EH (cell line): ENCODE measurements at places on chromosomes 12 and 14.

- DNase-seq, result no peak
Observed at GRCh38 chr12:79643821-79644220, 46.9 kb downstream of the PAWR start.

GRCh38 chr12:83378186-83378727, 691.6 kb downstream of the TMTC2 start:
- DNase-seq, result no peak

DNA sequence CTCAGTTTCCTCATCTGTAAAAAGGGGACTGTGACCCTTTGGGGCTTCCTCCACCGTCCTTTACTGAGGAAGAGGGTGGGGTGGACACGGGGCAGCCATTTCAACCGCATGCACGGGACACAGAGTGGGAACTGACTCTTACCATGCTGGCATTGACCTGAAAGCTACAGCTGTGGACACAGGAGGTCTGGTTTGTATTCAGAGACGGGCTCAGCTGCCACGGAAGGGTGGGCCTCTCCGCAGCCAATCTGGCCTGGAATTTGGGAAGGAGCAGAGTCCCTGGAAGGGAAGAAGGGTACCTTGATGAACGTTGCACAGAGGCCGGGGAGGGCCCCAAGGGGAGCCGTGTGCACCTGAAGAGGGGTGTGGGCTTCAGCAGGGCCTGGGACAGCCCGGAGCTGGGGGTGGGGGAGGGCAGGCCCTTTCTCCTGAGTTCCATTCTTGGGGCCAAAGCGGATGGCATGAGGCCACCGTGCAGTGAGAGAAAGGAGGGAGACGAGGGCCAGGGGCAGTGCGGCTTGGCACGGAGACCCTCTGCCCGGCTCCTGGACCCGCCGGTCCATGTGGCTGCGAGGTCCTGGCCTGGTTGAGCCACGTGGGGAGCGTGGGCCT, 14.5 kb downstream of the TNFAIP2 start:
- no peak for DNase-seq

- DNase-seq, result peak; percentile 3
Observed at GRCh38 chr12:16112612-16113560, 164.6 kb downstream of the SLC15A5 start.

DNA sequence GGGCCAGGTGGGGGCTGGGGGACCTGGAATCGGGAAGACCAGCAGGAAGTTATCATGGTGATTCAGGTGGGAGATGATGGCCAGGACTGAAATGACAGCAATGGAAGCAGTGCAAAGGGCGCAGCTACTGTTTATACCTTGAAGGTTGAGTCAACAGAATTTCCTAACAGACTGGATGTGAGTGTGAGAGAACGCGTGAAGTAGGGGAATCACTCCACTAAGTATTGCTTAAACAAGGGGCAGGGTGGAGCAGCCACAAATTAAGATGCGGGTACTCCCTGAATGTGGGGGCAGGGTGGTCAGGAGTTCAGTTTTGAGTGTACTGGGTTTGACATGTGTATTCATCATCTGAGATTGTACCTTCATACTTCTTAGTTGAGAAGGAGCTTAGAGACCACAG, 45.1 kb downstream of the MYF5 start:
- no peak for DNase-seq

DNA sequence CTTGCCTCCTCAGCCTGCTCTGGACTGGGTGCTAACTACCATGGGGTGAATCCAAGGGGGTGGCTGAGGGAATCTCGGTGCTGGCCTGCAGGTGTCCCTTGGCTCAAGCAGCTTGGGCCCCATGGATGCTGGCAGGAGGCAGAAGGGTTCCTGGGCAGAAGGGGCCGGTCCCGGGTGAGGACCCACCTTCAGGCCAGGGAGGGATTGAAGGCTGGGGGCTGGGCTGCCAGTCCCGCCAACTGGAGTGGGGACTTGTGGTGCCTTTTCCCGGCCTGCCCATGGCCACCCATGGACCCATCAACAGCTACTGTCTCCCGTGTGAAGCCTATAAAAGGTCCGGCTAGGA, 550.1 kb downstream of the SLC6A15 start:
- no peak for DNase-seq

- no peak for DNase-seq
Observed at GRCh38 chr14:93055651-93056115, 60.0 kb downstream of the ITPK1 start.

GRCh38 chr14:82520765-82521164, 987.1 kb upstream of the SEL1L start:
- DNase-seq, result no peak

GRCh38 chr12:61798778-61799177, 461.4 kb upstream of the USP15 start:
- no peak for DNase-seq

DNA sequence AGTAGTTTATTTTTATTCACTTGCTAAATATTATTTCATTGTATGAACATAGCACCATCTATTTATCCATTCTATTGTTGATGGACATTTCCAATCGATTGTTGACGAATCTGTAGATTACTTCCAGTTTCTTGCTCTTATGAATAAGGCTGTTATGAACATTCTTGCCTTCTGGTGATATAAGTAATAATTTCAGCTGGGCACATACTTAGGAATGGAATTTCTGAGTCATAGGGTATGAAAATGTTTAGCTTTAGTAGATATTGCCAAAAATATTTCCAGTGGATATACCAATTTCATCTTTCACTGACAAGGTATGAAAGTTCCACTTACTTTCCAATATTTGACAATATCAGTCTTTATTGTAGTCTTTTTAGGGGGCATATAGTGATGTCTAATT, 468.5 kb downstream of the ETNK1 start:
- no peak for DNase-seq

GRCh38 chr12:128259556-128260070, 7.4 kb upstream of the TMEM132C start:
- no peak for DNase-seq

- DNase-seq, result no peak
Observed at GRCh38 chr12:28645891-28646290, 455.6 kb downstream of the CCDC91 start.

GRCh38 chr14:71686677-71687076, 245.6 kb upstream of the RGS6 start:
- DNase-seq, result peak; percentile 54

GRCh38 chr12:24088751-24089509, 139.5 kb upstream of the SOX5 start:
- no peak for DNase-seq

GRCh38 chr12:34607520-34608195, 585.4 kb downstream of the ALG10 start:
- no peak for DNase-seq

DNA sequence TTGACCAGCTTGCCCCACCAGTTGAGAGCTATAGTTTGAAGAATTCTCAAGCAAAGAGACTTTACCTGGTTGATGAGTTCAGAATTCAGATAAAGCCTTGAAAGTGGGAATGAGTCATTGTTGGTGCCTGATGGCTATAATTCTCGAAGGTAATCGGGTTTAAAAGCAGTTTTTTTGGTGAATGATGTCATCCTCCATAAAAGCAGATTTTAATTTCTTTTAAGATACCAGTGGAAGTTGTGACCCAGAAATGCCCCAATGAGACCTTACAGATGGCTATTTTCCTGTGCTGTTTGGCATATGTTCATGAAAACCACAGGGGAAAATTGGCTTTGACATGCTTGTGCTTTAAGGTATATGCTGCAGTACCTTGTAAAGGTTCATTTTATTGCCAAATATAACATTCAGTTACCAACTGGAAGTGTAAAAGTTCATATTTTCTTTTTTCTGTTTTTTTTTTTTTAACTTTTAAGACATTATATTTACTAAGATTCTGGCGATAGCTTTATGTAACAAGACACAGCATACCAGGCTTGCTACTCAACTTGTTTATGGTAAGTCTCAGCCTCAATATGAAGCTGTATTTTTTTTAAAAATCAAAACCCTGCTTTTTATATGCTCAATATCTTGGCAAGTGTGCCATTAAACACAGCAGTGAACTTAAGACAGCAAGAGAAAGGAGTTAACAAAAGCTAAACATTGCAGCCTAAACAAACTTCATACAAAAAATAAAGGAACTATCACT, 119.3 kb downstream of the LMNTD1 start:
- DNase-seq, result peak; percentile 75

GRCh38 chr12:87082756-87083155, 826.6 kb upstream of the MGAT4C start:
- DNase-seq, result no peak

DNA sequence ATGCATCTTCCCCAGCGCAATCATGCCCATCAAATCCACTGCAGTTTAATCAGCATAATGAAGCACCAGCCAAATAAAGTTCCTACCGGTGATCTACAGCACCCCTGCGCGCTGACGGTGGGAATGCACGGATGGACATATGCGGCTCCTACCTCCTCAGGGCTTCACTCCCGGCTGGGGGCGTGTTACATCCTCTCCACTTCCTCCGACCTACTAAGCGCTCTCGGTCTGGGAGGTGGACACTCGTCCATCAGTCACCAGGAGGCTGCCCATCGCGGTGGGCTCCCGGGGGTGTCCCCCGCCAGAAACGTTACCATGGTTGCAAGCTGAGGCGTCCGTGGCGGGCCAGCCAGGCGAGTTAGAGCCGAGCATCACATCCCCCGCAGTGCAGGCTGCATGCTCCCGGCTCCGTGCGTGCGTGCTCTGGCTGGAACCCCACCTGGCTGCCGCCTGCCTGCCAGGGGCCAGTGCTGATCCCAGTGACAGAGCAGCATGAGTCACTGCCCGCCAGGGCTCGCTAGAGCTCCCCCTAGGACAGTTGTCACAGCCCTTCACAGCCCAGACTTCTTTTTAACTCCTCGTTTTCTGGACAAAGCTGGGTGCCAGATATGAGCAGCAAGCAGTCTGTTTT, 73.0 kb downstream of the CIT start:
- peak; percentile 88 for DNase-seq

GRCh38 chr12:118493962-118494361, 117.6 kb downstream of the SUDS3 start:
- no peak for DNase-seq

GRCh38 chr12:105775343-105775742, 363.4 kb downstream of the NUAK1 start:
- DNase-seq, result peak; percentile 82

GRCh38 chr12:33115716-33116115, 219.1 kb upstream of the PKP2 start:
- DNase-seq, result no peak

DNA sequence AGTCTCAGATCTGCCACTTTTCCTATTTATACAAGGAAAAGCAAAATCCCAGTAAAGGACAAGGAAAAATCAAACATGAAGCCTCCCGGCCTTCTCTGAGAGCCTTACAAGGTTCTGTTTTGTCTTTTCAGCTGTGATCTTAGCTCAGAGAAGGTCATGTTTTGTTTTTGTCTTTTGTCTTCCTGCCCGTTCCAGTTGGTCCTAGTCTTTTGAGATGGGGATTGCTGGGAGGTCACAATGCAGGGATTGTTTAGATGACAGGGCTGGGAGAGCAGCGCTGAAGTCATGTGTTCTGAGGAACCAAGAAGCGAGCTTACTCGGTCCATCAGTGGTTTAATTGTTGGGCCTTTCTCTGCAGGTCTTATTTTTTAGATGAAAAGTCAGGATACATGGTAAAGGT, 6.0 kb downstream of the PLEKHH1 start:
- no peak for DNase-seq

GRCh38 chr14:22151121-22151520, 437.9 kb downstream of the DAD1 start:
- no peak for DNase-seq

DNA sequence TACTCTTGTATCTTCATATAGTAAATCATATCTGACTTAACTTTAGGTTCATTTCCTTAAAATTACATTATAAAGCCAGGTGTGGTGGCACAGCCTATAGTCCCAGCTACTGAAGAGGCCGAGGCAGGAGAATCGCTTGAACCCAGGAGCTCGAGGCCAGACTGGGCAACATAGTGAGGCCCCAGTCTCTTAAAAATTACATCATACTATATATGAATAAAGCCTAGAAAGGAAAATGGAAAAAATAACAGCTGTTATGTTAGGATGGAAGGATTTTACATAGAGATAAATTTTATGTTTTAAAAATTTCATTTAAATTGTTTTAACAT, 4.2 kb downstream of the HECTD1 start:
- DNase-seq, result no peak
